ENCODE measurements at places on chromosomes 2 and 18.

DNA sequence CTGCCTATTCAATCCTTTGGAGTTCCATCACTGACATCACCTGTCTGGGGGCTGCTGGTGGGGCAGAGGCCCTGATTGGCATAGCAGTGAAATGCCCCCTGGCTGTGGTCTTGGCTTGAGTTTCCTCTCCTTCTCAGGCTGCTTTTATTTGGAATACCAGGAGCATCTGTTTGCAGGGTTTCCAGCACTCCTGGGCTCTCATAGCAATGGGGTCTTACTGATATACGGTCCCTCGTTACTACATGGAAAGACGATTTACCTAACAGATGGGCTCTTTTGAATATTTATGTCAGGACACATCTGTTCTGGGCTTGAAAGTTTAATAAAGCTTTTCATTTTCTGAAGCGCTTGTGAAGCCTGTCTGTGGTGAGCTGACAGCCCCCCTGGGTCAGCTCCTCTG lies 230.3 kb downstream of the SLC4A3 start:
- no peak for DNase-seq

DNA sequence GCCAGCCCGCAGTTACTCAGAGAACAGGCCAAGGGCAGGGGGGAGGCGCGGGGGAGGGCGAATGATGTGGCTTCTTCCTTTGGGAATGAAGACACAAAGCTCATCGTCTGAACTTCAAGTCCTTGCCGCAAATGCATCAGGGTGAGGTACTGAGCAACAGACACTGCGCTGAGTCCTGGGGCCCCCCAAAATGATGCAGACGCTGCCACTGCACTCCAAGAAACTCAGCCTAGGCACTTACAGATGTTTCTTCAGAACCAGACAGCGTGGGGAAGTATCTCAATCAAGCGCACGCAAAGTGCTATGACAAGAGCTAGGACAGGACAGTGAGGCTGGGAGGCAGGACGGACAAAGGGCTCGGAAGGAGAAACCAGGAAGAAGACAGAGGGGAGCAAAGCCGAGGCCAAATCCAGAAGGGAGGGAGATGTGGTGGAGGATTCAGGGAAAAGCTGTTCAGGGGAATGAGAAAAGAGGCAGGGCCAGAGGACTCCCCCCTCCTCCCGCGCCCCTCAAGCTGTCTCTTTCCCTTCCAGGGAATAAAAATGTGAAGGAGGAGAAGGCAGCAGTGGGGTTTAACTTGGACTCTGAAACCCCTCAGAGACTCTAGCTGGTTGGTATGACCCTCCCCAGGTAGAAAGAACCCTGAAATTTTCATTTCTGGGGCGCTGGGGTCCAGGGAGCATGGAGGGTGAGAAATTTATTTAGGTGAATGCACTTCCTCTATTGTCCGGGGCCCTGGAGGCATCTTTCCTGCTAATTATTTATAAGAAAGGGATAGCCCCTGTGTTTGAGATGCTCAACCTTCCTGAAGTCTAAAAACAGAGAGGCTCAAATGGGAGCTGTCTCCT lies 34.9 kb downstream of the CIB4 start:
- no peak for DNase-seq

- DNase-seq: no peak
Measured at GRCh38 chr2:12514631-12515437, 201.9 kb upstream of the TRIB2 start.

DNA sequence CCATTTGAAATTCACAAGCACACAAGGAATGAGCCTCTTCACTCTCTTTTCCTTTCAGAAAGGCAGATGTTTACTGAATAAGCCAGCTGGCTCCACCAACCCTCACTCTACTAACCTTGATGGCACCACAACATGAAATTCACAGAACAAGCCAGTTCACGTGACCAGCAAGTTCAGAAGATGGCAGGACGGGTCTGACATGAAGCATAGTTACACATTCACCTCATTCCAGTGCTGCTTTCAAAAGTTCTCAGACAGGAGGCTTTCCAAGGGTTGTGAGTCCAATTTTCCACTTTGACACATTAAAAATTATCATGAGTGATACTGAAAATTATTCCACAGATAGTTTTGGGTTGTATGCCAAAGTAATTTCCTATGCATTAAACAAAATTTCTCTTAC lies 74.2 kb upstream of the MBOAT2 start:
- no peak for DNase-seq

GRCh38 chr2:224803930-224804329 lies 87.8 kb upstream of the CCDC195 start:
- no peak for DNase-seq

GRCh38 chr2:64987001-64987955 lies 1.9 kb upstream of the SLC1A4 start:
- DNase-seq: no peak

- DNase-seq: no peak
Measured at GRCh38 chr2:69393963-69394362, 6.9 kb upstream of the GFPT1 start.

DNA sequence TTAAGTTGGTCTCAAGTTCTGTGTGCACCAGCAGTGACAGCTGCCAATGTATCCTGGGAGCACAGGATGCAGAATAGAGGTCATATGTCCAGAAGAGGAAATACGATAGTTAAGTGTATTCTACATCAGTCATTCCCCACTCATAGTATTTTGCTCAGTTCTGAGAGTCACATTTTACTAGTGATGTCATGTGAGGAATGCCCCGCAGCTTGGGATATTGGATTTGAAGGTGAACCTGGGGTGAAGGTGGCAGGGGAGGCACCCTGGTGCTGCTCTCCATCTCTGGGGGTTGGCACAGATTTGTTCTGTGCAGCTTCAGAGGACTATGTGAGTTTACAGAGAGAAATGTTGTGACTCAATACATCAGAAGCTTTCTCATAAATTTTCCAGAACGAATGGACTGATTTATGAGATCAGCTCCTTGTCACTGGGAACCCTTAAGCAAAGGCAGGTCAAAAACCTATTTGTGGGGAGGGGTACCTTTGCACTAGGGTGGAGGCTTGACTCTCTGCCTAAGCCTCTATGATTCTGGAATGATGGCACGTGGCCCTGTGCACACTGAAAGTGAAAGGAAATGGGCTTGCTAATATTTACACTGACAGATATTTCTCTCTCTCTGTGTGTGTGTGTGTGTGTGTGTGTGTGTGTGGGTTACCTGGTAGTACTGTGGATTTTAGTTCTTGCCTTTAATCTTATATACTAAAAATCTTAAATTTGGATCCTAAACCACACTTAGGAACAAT lies 95.9 kb downstream of the NEB start:
- peak; percentile 14 for DNase-seq

DNA sequence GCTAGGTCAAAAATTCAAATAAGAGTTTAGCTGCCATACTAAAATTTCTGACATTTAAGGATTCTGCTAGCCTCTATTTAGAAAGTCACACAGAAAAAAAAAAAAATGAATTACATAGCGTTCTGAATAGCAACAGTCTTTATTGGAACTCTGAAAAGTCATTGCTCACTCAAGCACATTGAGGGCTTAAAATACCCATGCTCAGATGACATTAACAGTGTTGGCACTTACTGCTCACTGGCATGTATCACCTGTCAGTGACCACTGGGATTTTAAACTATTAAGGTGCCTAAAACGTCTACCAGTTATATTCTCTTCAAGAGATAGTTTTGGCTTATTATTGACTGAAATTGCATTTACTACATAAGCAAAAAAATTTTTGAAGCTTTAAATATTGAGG lies 468.0 kb upstream of the SPHKAP start:
- DNase-seq: no peak

GRCh38 chr2:202410092-202410491 lies 34.0 kb downstream of the BMPR2 start:
- DNase-seq: no peak

DNA sequence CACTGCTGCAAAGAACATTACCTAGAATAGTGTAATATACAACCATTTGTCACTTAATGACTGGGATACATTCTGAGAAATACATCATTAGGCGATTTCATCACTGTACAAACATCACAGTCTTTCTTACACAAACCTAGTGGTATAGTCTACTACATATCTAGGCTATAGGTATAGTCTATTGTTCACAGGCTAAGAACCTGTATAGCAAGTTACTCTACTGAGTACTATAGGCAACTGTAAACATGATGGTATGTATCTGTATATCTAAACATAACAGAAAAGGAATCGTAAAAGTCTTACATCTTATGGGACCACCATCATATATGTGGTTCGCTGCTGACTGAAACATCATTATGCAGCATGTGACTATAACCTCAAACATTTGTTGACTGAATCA lies 21.4 kb downstream of the SP3 start:
- DNase-seq: no peak
